Activated CD8-positive, alpha-beta memory T cell treated with anti-CD3 and anti-CD28 coated beads for 36 hours (primary cell): ENCODE measurements at places on chromosomes 2 and 18. TPM values are rescaled to one million over a fixed set of nuclear protein-coding genes. Genes with fewer than 3 reads are reported as not detected.

HDHD2 gene
- total RNA-seq: 25.6 TPM

MYCN gene
- total RNA-seq: not detected

MDH1B gene
- total RNA-seq: 0.34 TPM

NMUR1 gene
- total RNA-seq: 0.06 TPM

SPIRE1 gene
- 9.5 TPM for total RNA-seq

CNGA3 gene
- total RNA-seq: not detected

KRCC1 gene
- total RNA-seq: 11.9 TPM

ADRA2B gene
- total RNA-seq: 0.34 TPM

SIX2 gene
- not detected for total RNA-seq

RNF125 gene
- 23.6 TPM for total RNA-seq

KCNG2 gene
- total RNA-seq: not detected

ABHD3 gene
- total RNA-seq: 24.7 TPM

UXS1 gene
- total RNA-seq: 43.9 TPM

ARHGAP15 gene
- total RNA-seq: 36.1 TPM

ALPI gene
- total RNA-seq: not detected

CD28 gene
- 75.2 TPM for total RNA-seq

LDLRAD4 gene
- 36.8 TPM for total RNA-seq

TFCP2L1 gene
- total RNA-seq: 0.13 TPM

FIGN gene
- not detected for total RNA-seq

CLEC4F gene
- total RNA-seq: not detected

NFU1 gene
- 41.2 TPM for total RNA-seq

SOWAHC gene
- total RNA-seq: 0.19 TPM

CCDC150 gene
- total RNA-seq: 8.8 TPM

HRH4 gene
- total RNA-seq: not detected

SS18 gene
- total RNA-seq: 52.0 TPM

RBM44 gene
- 0.34 TPM for total RNA-seq

SPR gene
- 11.6 TPM for total RNA-seq

SLC9A4 gene
- total RNA-seq: 0.06 TPM

ABCB11 gene
- not detected for total RNA-seq

DNER gene
- total RNA-seq: not detected

SLC5A7 gene
- not detected for total RNA-seq

GAREM1 gene
- total RNA-seq: 0.04 TPM

SIGLEC15 gene
- not detected for total RNA-seq

STPG4 gene
- total RNA-seq: 0.32 TPM

TCF23 gene
- total RNA-seq: not detected

POTEI gene
- total RNA-seq: not detected

MLPH gene
- total RNA-seq: not detected

KCNS3 gene
- not detected for total RNA-seq

SP110 gene
- total RNA-seq: 51.3 TPM

LBX2 gene
- 0.36 TPM for total RNA-seq

PSMA8 gene
- total RNA-seq: 1.6 TPM

PSME4 gene
- total RNA-seq: 47.9 TPM
